ENCODE measurements at places on chromosomes 11 and 22.
A peak's percentile ranks its signal among the peaks of the same experiment; 100 is the strongest.

- DNase-seq: no peak
Measured at GRCh38 chr11:118005224-118006152, 19.3 kb downstream of the IL10RA start.

DNA sequence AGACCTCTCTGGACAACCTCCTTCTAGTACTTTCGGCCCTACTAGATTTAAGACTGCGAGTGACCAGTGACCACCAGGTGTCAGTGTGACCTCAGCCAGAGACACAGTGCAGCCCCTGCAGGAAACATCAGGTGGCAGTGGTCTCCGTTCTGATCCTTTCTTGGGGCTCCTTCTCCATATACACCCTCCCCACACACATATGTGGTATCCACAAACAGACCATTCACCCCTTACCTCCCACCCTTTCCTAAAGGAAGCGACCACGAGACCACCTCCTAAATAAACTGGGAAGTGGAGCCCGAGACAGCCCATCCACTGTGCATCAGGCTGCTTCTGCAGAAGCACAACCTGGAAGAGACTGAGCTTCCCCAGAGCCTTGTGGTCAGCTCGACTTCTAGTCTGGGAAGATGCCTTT is 38.5 kb upstream of the CYP2D6 start:
- peak; percentile 50 for DNase-seq

DNA sequence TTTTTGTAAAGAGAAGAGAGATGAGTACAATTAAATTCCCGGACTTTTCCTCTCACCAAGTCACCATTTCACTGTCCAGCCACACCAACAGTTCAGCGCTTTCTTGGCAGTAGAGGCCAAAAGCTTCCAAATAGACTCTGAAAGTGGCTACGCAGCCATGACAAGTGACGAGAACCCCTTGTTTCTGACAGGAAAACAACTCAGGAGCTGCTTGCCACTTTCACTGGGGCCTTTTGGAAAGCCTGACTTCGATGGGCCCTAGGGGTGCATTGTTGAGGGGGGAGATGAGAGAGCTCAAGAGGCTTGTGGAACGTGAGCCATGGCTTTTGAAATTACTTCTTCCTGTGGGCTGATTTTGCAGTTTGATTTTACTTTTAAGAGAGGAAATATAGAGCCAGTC is 422.1 kb upstream of the FAT3 start:
- DNase-seq: no peak

DNA sequence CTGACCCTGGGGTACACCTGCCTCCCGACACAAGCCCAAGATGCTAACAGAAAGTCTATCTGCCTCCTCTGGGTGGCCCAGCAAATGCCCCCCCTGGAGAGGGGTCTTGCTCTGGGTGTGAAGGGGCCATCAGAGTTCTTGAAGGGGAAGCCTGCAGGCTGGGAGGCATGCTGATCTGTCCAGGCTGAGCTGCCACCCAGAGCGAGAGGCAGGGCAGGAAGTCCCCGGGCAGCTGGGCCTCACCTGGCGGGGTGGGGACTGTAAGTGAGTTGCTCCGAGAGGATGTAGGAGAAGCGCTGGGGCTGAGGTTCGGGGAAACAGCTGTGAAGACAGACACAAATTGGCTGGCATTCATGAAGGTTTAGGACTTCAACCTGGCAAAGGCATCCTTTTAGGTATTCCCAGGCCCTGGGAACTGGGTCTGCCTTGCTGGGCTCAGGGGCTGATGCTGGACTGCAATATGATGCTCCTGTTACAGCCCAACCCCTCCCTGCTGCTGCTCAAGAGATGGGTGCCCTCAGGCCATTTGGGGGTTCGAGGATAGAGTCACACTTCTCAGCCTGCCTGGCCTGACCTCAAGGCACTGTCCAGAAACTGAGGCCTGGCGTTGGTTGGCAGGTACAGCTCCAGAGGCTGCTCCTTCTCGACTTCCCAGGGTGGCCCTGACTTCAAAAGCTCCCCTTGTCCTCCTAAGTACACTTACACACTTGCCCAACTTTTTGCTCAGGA is 60.2 kb upstream of the LYVE1 start:
- no peak for DNase-seq

- no peak for DNase-seq
Measured at GRCh38 chr11:47606731-47607130, 12.5 kb upstream of the C1QTNF4 start.

DNA sequence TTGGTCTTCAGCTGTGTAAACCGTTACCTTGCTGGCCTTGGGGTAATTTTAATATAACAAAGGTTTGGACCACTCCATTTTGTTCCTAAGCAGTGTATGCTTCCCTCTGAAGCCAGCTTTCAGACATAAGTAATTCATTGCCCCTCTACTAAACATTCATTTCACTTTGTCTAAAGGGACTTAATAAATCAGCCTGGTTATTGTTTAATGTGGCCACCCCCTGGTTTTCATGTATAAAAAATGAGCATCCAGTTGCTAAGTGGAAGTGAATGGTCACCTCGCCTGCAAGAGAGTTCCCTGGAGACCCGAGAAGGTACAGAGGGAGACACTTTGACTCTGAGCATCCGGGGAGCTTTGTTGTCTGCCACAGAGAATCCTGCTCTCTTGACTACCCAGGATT is 3.9 kb downstream of the ABTB2 start:
- no peak for DNase-seq

- no peak for DNase-seq
Measured at GRCh38 chr11:10993640-10994039, 135.8 kb upstream of the ZBED5 start.

DNA sequence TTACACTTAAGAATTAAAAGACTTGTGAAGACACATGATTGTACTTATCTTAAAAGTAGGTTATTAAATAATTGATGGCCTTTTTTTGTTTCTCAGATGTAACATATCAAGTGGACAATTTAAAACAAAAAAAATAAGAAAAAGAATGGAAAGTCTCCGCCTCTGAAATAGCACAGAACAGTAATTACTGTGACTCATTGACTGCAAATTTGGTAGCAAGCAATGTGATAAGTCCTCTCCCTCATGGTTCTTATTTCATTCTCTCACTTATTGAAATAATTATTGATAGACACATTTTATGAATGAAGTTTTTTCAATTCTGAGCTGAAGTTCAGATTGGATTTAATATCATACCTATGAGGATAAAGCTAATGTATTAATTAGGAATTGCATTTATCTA is 717.9 kb upstream of the LUZP2 start:
- DNase-seq: no peak

- DNase-seq: no peak
Measured at GRCh38 chr22:47921906-47922305, 1159.5 kb downstream of the TBC1D22A start.

DNA sequence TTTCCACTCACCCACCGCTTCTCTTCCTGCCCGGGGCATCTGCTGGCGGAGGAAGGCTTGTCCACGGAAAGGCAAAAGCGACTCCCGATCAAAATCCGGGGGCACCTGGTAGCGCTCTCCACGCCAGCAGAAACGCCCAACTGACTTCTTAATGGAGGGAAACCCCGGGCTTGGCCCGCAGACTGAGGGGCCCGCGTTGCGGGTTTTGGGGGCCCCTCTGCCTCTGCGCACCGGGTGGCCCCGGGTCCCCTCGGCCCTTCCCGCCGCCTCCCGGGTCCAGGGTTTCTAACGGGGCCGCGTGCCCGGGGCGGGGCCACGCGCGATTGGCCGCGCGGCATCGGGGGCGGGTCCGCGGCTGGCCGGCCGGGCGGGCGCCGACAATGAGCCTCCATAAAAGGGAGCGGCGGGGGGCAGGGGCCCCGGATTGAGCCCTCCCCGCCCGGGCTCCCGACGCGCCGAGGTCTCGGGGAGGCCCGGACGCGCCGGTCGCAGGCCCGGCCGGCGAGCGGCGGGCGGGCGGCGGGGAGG is at the start of gene SPINDOC:
SPINDOC (plus strand) TSS at position 422 of the 528 bp plus-strand sequence. CDS start 231 bp downstream, outside the sequence.
- DNase-seq: peak; percentile 55

DNA sequence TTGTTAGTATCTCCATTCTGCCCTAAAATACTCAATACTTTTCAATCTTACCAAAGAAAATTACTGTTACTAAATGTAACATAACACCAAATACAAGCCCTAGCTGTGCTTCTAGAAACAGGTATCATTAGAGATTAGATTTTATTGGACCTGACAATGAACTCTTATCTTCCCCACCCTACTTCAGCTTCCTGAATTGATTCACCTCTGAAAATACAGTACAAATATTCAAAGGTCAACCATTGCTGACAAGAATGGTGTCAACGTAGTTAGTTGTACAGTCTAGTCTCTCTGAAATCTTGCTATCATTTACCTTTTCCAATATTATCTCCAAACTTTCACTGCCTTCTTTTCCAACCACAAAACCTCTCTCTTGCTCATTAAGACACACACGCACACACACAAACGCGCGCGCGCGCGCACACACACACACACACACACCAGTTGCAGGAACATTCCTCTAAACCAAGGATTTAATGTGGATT is 22.4 kb downstream of the LRRC4C start:
- DNase-seq: no peak

- no peak for DNase-seq
Measured at GRCh38 chr11:96008161-96008720, 84.3 kb upstream of the MTMR2 start.

DNA sequence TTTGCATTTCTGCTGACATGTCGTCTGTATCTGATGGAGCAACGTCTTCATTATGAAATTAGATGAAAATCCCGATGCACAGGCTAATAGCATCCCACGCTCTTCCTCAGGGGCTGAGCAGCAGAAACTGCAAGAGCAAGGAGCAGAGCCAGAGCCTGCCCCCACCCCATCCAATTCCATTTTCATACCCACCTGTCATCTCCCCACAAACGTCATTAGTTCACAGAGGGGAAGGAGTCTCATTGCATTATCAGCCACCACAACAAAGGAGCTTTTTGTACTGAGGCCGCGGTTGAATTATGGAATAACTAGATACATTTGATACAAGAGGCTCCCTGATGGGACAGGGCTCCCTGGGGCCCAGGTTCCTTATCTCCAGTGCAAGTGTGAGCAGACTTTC is 515.0 kb downstream of the NTM start:
- DNase-seq: no peak

DNA sequence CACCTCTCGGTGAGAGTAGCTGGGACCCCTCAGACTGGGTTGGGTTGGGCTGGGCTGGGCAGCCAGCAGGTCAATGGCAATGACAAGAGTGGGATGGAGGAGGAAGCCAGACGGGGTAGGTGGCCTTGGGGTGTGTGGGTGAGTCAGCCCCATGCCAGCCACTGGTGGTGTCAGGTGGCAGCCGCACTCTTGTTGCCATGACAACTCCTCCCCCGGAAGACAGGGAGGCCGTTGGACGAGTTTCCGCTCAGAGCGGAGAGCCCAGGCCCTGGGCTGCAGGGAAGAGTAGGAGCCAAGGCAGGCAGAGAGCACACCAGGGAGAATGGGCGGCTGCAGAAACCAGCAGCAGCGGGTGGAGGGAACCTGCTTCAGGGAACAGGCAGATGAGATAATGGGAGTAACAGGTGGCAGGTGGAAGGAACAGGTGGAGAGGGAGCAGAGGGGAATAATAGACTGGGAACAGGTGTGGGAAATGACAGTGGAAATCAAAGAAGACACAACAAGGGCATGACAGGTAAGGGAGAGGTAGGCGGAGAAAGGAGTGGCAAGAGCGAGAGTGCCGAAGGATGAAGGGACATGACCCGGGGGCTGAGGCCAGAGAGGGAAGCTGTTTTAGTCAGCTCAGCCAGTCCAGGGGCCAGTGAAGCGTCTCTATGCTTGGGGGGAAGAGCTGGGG is 8.7 kb downstream of the SPTBN2 start:
- no peak for DNase-seq

DNA sequence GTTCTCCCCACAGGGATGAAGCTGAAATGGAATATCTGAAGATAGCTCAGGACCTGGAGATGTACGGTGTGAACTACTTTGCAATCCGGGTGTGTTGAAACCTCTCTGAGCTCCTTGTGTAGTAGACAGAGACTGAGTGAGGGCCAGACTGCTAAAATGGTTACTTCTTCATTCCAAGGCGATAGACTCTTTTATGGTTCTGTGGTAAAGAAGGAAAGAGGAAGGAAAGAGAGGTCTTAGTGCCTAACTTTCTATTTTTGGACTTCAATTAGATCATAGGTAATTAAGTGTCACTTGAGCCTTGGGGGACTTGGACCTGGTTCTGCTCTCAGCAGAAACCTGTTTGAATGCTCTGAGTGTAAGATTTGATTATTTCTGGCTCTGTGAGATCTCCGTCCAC is 54.7 kb downstream of the NF2 start:
- no peak for DNase-seq

DNA sequence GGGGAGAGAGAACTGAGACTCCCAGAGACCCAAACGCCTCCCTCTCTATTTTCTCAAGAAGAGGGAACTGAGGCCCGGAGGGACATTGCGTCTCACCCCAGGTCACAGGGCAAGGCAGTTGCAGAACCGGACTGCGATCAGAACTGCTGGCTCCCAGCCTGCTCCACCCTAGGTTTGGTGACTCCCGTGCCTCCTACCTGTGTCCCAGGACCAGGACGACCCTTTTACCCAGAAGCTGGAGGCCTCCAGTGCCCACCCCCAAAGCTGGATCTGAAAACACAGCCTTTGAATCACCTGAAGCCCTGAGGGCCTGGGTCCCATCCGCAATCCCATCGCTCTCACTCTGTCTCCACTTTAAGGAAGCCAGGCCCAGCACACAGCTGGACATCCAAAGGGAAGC is 1.4 kb downstream of the GSTT4 start:
- no peak for DNase-seq

- DNase-seq: no peak
Measured at GRCh38 chr11:20670932-20671403, 1.6 kb downstream of the NELL1 start.

All from stimulated activated CD4-positive, alpha-beta T cell treated with anti-CD3 and anti-CD28 coated beads, Interleukin-15, amount 100 ng/mL, for 1 hour (primary cell).